ENCODE measurements at places on chromosomes 11 and 22.

DNA sequence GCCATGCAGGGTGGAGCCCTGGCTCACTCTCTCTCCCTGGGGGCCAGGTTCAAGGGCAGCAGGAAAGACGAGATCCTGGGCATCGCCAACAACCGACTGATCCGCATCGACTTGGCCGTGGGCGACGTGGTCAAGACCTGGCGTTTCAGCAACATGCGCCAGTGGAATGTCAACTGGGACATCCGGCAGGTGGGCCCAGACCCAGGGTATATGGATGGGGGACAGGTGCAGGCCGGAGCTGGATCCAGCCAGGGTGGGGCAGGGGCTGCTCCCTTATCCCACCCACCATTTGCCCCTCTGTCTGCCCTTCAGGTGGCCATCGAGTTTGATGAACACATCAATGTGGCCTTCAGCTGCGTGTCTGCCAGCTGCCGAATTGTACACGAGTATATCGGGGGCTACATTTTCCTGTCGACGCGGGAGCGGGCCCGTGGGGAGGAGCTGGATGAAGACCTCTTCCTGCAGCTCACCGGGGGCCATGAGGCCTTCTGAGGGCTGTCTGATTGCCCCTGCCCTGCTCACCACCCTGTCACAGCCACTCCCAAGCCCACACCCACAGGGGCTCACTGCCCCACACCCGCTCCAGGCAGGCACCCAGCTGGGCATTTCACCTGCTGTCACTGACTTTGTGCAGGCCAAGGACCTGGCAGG is 2.9 kb downstream of the TRPT1 start:
- DNase-seq = no peak

- DNase-seq = no peak
These were observed 3.3 kb downstream of the CAPN5 start for GRCh38 chr11:77069969-77070582.

DNA sequence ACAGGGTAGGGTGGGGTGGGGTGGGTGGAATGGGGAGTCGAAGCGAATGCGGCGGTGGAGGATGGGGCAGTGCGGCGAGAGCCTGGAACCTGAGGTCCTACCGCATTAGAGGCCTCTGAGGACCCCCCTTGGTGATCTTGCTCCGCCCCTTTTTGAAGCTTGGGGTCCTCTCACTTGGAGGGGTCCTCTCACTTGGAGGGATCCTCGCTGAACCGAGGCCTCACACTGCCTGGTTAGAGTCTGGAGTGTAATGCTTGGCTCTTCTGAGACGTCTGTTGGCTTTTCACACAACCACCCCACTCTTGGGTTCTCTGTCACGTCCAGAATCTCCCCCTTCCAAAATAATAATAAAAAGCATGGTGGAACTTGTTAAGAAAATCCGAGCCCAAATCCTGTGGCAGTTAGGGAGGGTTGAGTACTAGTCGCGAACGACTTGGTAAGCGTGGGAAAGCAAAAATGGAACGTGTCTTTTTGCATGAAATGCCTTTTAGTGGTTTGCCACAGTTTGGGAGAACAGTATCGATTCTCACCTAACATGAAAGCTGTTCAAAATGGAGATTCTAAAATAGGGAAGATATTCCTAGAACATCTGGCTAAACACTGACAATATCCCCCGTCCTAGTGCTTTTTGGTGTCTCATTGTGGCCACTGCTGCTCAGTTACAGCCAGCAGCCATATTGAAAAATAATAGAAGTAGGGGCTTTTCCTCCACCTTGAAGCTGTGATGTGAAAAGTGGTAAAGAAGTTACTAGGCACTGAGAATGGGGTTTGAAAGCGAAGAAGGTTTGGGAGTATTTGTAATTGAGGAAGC is 822 bp downstream of the RBX1 start:
- no peak for DNase-seq

- no peak for DNase-seq
These were observed 149.3 kb downstream of the FBXO7 start for GRCh38 chr22:32623943-32624342.

GRCh38 chr11:20729597-20730105 is 60.3 kb downstream of the NELL1 start:
- DNase-seq = no peak

- no peak for DNase-seq
These were observed 6.1 kb upstream of the ARAP1 start for GRCh38 chr11:72758304-72758689.

Data from amygdala (tissue), 56 donors.